Posterior cingulate gyrus (tissue), 11 donors: ENCODE measurements at places on chromosomes 5 and 9.

DNA sequence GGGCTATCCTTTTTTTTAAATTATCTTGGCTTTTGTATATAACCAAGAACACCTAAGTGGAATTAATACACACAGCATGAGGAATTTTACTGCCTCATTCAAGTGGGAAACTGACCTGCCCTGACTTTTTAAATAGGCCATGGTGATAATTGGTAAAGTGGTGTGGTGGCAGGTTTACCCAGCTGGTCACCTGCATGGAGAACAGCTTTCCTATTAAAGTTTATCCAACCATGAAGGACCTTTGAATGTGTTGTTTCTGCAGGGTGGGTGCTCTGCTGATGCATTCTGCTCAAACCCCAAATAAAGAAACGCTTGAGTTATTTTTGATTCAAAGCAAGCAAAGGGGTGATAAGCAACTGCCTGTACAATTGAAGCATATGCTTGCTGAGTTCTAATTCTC lies 261.0 kb upstream of the GRIN3A start:
- DNase-seq: no peak

DNA sequence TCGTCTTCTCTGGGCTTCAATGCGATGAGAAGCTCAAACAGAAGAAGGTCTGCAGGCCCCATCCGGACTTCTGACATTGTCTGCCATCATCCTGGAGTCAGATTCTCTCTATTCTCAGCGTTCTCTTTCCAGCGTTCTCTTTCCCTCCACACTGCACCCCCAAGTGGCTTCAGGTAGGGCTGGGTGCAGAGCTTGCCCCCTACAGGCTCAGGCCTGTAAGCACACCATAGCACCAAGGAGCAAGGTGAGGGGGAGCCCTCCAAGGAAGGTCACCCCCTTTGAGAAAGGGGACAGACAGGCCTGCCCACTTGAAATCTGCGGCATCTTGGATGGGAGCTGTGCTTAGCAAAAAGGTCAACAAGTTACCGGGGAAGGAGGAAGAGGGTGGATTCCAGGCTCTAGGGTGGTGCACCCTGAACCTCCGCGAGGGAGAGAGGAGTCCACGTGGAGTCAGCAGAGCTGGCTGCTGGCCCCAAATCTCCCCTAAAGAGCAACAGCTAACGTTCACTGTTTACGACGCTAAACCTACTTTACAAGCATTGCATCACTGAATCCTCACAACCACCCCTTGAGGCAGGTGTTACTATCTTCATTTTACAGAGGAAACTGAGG lies 27.5 kb downstream of the GPX3 start:
- DNase-seq: no peak

GRCh38 chr9:73347720-73348119 lies 196.1 kb downstream of the ANXA1 start:
- DNase-seq: no peak

- no peak for DNase-seq
Measured at GRCh38 chr5:114565871-114566270, 204.0 kb downstream of the KCNN2 start.

- no peak for DNase-seq
Measured at GRCh38 chr9:80146466-80146865, 574.7 kb downstream of the TLE4 start.

GRCh38 chr5:133779828-133780475 lies 167.6 kb upstream of the FSTL4 start:
- DNase-seq: no peak

DNA sequence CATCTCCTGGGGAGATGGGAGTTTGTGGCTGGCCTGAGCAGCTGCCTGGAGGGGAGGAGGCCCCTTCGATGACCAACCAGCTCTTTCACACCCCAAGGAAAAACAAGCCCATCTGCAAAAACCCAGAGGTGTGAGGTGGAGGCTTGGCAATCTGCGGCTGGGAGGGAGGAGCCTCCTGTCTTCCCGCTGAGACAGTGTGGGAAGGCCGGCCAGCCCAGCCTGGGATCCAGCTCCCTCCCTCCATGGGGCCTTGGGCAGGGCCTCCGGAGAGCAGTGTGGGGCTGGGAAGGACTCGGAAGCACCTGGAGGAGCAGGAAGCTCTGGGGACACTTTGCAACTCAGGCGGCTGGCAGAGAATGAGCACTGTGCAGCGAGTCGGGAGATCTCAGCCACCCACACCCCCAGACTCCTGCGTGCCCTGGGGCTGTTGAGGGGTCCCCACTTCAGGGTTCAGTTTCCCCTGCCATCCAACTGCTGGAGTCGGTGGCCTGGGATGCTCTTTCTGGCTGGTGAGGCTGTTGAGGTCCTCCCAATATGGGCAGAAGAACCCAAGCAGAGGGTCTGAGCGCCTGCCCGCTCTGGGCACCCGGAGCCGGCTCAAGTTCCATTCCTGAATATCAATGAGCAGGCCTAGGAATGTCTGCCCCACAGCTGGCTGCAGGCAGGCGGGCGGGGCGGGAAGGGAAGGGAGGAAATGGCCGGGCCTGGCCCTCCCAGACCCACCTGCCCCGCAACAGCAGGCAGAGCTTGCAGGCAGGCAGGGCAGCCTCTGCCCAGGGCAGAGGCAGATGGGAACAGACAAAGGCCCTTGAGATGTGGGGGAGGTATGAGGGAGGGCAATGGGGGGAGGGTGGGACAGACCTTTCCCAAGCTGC lies 101.1 kb downstream of the FGF18 start:
- DNase-seq: no peak

DNA sequence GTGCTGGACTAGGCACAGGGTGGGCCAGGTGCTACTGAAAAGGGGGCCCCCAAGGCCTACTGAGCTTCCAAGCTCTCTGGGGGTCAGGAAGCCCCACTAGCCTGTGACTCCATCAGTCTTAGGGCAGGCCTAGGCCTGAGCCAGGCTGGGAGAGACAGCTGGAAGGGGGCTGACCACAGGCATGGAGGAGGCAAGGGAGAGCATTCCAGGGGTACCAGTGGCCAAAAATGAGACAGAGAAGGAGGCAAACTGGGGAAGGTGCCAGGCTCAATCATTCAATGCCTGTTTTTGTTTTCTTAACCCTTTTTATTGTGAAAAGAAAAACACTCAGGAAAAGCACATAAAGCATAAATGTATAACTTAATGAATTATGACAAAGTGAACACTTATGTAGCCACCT lies 26.2 kb upstream of the TCF7 start:
- no peak for DNase-seq

GRCh38 chr5:138338411-138339090 lies 485 bp downstream of the FAM53C start:
- no peak for DNase-seq

GRCh38 chr5:73230264-73231245 lies 57.6 kb downstream of the TMEM174 start:
- no peak for DNase-seq

- DNase-seq: no peak
Measured at GRCh38 chr5:8508231-8508630, 639.3 kb downstream of the MTRR start.

DNA sequence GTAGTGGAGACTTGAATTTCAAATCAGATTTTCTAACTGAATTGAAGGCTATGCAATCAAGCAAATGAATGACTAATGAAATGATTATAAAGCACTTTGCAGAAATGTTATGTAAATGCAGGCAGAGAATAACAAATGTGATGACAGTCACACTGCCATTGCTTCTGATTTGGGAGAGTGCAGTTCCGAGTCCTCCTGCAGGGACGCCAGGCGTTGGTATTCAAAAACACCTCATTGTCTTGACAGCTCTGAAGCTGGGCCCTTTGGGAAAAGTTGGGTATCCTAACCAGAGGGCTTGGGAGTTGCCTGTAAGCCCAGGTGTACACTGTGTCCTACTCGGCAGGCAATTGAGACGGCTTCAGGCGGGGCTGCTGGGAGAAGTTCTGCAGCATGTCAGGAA lies 57.9 kb downstream of the C5orf15 start:
- DNase-seq: no peak

DNA sequence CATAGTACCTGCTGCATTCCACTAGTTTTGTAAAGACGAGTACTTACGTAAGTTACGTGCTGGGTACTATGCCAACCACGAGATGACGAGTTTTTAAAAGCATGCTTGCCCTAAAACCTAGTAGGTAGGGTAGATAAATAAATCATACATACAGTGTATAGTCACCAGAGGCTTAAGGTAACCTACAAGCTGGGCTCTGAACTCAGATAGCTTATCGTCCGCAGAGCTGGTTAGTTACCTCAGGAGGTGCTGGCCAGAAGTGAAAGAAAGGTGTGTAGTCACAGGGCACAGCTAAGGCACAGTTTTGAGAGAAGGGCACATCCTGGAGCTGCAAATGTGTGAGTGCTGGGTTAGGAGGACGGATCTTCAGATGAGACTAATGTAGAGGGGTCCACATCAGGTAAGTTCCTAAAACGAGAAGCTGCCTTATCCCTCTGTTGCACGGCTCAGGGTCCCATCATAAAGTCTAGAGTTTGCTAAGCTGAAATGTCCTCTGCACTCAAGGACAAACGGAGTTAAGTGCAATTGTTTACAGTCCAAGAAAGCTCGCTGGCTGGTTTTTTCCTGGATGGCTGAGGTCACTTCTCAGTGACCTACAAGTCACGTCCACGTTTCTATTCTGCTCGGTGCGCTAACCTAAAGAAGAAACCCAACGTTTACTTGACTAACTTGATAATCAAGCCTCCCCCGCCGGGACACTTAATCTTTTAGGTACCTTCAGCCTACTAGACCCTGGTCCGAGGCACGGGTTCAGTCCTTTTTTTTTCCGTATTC lies 1.1 kb upstream of the SNX24 start:
- no peak for DNase-seq

GRCh38 chr5:122319897-122320296 lies 7.9 kb downstream of the SNCAIP start:
- no peak for DNase-seq

GRCh38 chr9:87336407-87336806 lies 161.3 kb upstream of the DAPK1 start:
- no peak for DNase-seq

- no peak for DNase-seq
Measured at GRCh38 chr5:138946831-138947560, 71.9 kb upstream of the LRRTM2 start.

DNA sequence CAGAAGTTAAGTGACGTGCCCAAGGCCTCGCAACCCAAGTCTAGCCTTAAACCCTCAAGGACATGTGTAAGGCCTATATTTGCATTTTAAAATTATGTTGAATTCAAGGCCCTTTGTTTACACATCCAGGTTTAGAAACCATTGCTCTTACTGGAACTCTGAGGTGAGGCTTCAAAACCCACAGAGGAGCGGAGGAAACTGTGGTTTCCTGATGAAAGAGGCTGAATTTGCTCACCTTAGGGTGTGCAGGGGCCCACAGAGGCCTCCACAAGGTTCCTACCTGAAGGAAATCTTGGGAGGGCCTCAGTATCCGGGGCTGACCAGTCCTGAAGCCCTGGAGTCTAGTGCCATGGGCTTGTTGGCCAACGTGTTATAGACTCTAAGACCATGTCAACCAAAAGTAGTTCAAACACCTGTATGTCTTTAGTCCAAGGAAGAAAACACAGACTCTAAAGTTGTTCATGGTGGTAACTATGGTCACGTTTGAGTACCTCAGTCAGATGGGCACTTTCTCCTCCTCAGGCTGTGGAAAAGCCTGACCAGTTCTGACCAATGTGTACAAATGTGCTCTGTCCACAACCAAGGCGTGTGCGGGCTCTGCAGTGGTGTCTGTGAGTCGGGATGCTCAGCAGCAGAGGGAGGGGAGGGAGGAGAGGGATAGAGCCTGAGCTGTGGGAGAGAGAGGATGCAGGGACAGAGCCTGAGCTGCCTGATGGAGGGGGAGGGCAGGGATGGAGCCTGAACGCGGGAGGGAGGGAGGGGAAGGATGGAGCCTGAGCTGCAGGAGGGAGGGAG lies 124.6 kb upstream of the ERCC6L2 start:
- DNase-seq: peak; percentile 44

- no peak for DNase-seq
Measured at GRCh38 chr5:99004960-99005359, 76.2 kb upstream of the CHD1 start.

GRCh38 chr9:130407916-130408663 lies 36.7 kb upstream of the ASS1 start:
- no peak for DNase-seq

DNA sequence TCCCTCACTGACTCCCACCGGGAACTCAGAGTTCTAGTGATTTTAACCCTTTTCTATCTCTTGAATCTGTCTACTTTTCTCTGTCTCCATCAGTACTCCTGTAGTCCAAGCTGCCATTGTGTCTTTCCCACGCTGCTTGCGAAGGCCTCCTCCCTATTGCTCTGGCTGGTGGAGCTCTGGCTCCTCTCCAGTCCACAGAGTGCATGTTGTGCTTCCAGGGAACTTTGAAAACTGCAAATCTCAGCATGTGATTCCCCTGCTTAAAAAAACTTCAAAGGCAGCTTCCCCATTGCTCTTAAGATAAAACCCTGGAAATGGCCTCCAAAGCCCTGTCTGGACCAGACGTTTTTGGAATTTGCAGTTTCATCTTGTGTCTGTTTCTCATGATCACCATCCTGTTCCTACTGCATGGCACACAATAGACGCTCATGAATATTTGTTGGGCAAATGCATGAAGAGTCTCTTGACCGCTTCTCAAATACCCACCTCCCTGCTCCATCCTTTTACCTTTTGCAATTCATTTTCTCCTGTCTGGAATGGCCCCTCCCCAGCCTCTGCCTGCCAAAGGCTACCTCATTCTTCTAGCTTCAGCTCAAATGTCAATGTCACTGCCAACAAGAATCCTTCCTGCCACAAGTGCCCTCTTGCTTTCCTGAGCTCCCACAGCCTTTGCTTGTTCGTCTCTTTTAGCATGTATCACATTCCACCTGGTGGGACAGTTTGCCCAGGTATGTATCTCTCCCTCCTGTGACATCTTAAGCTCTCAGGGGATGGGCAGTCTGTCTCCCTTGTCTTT lies 293.2 kb downstream of the ARHGAP26 start:
- no peak for DNase-seq

GRCh38 chr5:53614376-53614885 lies 54.0 kb downstream of the NDUFS4 start:
- no peak for DNase-seq

DNA sequence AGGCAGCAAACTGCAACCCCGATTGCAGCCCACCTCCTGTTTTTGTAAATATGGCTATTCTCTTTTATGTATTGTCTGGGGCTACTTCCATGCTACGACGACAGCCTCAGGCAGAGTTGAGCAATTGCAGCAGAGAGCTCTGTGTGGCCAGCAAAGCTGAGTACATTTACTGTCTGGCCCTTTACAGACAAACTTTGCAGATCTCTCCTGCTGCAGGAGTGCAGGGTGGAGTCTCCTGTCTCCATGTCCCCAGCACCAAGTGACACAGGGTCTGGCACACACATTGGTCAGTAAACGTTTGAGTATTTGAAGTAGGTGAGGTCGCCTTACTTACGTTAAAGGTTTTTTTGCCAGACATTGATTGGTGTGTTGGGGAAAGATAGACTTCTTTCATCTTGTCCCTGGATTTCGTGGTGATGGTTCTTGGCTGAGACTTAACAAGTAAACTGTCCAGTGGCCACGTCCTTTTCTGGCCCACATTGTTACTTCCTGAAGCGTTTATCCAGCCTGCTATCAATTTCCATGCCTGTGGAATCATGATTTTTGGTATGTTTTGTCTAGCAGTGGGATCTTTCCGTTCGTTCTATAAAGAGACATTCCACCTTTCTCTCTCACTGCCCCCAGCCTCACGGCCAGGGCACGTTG lies 27.2 kb downstream of the PRRC2B start:
- DNase-seq: no peak

GRCh38 chr5:82312373-82312856 lies 34.3 kb upstream of the RPS23 start:
- peak; percentile 38 for DNase-seq
